CD4-positive, alpha-beta T cell treated with Interleukin-6 at 100 ng/mL for 8 hours (primary cell): ENCODE measurements at places on chromosomes 11 and 22.

- no peak for DNase-seq
Observed at GRCh38 chr22:20236052-20236717, 31.9 kb downstream of the RTN4R start.

DNA sequence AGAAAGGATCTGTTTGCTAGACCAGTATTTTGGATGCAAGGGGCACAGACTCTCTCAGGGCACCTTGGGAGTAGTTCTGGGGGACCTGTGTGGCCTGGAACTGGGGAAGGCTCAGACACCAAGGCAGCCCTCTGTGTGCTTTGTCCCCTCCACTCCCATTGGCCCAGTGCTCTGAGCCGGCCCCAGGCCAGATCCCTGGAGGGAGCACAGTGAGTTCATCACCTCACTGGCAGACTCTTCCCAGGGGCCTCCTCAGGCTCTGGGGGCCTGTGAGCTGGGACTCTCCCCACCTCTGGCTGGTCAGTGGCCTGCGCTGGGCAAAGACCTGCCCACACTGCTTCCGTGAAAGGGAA lies 51.7 kb downstream of the CHRDL2 start:
- no peak for DNase-seq

DNA sequence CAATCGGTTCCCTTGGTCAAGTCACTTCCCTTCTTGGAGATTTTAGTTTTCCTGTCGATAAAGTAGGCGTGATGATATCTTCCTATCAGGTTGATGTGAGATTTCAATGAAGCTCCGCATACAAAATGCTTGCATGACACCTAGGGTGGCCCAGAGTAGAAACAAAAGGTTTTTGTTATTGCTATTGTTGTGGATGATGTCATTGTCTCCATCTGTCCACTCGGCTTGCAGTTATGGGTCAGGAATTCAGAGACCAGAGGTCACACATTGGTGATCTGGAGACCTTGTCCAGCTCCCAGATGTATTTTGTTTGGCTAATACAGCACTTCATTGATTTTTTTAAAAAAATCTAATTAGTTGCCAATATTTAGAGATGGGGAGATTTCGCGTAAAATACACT lies 382.1 kb downstream of the MN1 start:
- no peak for DNase-seq

- no peak for DNase-seq
Observed at GRCh38 chr22:20000246-20001081, 16.2 kb downstream of the ARVCF start.

DNA sequence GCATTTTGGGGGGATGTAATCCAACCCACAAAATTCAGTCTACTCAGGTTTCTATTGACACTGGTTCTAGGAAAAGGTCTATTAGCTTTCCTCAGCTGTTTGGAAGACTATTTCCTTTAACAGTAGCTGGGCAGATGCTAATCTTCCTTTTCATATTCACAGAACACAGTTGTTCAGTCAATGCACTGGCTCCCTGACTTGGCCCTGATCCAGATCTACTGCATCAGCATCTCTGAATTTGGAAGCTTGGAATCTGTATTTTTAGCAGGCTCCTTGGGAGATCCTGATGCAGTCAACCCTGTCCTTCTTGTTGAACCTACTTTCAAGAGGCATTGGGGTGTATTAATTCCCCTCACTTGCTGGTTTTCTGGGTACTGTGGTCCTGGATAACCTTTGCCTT lies 6.3 kb downstream of the HTATIP2 start:
- DNase-seq: no peak

- no peak for DNase-seq
Observed at GRCh38 chr22:32861330-32861729, 59.8 kb downstream of the TIMP3 start.

GRCh38 chr11:5719703-5720495 lies 16.3 kb upstream of the OR56B1 start:
- DNase-seq: no peak

- DNase-seq: no peak
Observed at GRCh38 chr11:119794141-119794665, 65.2 kb upstream of the NECTIN1 start.

GRCh38 chr22:48891688-48892577 lies 935.7 kb downstream of the BRD1 start:
- DNase-seq: no peak

- peak; percentile 57 for DNase-seq
Observed at GRCh38 chr11:44574610-44575287, 9.3 kb downstream of the CD82 start.

DNA sequence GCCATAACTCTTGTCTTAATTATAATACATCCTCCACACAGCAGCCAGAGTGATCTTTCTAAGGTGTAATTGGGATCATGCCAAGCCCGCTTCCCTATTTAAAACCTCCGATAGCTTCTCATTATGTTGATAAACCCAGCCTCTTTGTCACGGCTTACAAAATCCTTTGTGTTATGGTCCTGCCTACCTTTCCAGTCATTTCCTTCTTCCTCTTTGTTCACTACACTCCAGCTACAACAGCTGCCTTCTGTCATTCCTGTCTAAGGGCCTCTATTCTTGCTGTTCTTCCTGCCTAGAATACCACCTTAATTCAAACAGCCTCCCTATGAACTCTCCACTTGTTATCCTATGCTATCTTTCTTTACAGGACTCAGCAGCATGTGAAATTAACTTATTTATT lies 70.6 kb upstream of the CAPRIN1 start:
- no peak for DNase-seq

DNA sequence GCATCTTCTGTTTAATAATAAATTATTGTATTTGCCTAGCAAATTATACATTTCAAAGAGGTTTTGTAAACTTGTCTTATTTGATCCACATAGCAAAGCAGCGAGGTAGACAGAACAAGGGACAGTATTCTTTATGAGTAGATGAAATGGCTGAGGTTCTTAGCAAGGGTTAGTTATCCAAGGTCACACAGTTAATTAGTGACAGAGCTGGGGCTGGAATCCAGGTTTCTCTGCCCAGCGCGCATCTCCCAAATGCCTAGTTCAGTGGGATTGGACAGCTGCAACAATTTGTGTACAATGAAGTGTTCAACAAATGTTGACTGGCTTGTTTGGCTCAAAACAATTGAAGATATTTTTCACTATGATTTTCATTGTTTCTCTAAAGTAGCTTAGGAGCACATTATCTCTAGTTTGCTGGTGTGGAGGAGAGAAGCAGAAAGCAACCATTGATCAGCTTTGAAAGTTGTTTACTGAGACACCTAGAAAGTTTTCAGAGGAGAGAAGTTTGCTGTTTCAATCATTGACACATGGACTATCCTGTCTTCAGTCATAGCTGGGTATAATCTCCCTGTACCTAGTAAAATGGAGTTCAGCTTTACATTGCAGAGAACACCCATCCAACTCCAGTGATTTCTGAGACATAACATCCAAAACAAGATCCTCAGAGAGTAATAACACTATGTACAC lies 270.6 kb downstream of the FAT3 start:
- no peak for DNase-seq

- DNase-seq: no peak
Observed at GRCh38 chr22:17916226-17916889, 108.0 kb downstream of the MICAL3 start.

DNA sequence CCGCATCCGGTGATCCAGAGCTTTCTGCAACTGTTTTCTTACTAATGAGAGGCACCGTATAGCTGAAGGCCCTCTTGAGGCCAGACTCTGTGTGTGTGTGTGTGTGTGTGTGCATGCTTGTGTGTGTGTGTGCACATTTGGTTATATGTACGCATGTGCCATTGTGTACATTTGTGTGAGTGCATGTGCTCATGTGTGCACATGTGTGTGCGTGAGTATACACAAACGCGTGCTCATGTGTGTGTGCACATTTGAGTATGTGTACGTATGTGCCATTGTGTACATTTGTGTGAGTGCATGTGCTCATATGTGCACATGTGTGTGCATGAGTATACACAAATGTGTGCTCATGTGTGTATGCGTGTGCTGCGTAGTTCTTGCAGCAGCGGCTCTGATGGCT lies 12.3 kb upstream of the FGF19 start:
- DNase-seq: no peak

GRCh38 chr11:86951706-86952105 lies 3.5 kb downstream of the FZD4 start:
- no peak for DNase-seq

- no peak for DNase-seq
Observed at GRCh38 chr22:40628354-40629042, 8.0 kb downstream of the MRTFA start.

GRCh38 chr11:72008728-72009127 lies 10.0 kb downstream of the IL18BP start:
- no peak for DNase-seq

DNA sequence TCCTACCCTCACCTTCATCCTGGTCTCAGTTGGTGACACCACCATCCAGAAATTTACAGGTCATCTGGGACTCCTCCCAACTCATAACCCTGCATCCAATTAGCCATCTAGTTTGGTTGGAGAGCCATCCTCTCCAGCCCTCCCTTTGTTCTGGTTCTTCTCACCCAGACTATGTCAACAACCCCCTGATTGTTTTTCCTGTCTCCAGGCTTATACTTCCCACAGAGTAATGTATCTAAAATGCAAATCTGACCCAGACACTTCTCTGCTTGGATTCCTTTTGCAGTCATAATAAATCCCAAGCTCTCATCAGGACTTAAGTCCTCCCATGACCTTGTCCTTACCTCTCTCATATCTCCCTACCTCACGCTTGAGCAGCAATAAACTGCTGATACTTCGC lies 3.0 kb downstream of the TTC12 start:
- no peak for DNase-seq

GRCh38 chr11:119175493-119176077 lies 7.1 kb downstream of the NLRX1 start:
- no peak for DNase-seq

GRCh38 chr11:121163658-121164308 lies 62.7 kb downstream of the TECTA start:
- DNase-seq: no peak

GRCh38 chr11:130439160-130439519 lies 9.3 kb upstream of the ADAMTS15 start:
- peak; percentile 5 for DNase-seq

GRCh38 chr11:116421529-116422185 lies 351.1 kb downstream of the BUD13 start:
- no peak for DNase-seq

DNA sequence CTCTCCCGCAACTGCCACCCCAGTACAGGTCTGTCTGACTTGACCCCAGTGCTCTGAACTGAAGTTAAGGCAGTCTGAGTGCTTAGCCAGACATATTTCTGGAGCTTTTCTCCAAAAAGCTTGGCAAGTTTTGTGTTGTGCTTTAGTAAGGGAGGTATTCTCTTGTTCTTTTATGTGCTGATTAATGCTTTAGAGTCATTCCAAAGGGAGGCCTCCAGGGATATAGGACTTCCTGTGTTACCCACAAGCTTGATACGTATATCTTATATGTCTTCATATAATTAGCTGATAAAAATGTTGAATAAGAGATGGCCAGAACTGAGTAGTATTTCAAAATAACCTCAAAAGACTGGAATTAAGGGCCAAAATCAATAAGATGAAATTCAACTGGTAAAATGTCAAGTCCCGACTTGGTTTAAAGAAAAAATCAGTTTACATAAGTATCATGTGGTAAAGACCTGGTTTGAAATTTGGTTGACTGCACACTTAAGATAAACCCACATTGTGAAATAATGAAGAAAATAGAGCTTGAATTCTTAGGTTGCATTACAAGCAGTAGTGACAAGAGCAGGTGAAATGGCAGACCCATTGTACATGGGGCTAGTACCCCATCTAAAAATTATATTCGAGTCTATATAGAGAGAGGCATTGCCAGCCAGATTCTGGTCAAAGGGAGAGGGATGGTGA lies 226.9 kb downstream of the SNX19 start:
- no peak for DNase-seq

DNA sequence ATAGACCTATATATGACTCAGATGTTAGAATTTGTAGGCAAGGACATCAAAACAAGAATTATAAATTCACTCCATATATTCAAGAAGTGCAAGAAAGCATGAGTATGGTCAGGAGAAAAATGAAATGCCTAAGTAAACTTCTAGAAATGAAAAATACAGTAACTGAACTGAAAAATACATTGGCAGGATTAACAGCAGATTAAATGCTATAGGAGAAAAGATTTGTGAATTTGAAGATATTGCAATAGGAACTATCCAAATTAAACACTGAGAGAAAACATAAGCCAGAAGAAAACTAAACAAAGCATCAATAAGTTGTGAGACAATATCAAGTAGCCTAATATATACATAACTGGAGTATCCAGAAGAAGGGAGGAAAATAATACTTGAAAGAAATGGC lies 46.6 kb upstream of the TMEM45B start:
- no peak for DNase-seq
